ENCODE measurements at places on chromosomes 5 and 9. TPM values are rescaled to one million over a fixed set of nuclear protein-coding genes. Genes with fewer than 3 reads are reported as not detected.

The SLC6A3 gene
- not detected for total RNA-seq

The CCNJL gene
- 8.6 TPM for total RNA-seq

The GDNF gene
- total RNA-seq: not detected

The CKMT2 gene
- total RNA-seq: not detected

The SVEP1 gene
- 38.1 TPM for total RNA-seq

The SLC2A8 gene
- 14.2 TPM for total RNA-seq

DNA sequence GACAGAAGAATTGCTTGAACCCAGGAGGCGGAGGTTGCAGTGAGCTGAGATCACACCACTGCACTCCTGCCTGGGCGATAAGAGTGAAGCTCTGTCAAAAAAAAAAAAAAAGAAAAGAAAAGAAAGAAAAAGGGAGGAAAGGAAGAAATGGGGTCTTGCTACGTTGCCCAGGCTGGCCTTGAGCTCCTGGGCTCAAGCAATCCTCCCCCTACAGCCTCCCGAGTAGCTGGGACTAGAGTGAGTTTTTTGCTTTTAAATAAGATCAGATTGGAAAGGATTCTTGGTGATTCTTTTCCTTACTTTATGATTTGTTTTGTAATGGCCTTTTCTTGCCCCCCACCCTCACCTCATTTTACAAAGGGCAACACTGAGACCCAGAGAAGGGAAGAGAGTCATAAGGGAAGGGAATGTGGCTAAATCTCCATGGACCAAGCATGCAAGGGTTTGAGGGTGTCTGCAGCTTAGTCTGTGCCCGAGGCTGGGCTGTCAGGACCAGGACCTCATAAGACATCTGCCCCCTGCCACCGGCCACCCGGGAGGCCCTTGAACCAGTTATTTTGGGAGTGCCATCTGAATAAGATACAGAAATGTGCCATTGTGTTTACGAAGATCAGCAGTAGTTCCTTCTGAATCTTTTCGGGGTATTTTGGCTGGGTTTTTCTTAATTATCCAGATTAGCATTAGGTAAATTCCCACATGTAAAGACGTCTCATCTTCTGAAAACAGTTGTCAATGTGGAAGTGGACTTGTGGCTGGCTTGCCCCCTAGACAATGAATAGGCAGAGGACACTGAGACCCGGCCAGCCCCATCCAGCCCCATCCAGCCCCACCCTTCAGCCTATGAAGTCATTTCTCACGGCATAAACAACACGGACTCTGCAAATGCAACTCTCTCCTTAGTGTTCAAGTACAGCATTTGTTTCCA lies 44.5 kb upstream of the GRHPR start:
- DNase-seq: no peak

DNA sequence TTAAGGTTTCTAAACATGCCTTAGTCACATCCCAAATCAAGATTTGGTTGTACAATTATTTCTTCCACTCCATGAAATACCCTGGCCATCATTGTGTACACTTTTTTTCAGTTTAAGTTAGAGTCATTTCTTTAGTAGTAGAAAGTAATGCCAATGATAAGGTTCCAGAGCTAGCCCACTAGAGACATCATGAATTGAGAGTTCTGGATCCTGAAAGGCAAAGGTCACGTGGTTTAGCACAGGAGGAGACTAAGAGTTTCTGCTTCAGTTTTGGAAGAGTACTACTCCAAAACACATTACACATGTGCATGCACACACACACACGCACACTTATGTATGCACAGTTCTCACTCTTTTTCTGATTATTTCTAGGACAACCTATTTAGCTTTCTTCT lies 4.8 kb upstream of the SREK1 start:
- no peak for DNase-seq

GRCh38 chr5:176407456-176408251 lies 8.7 kb downstream of the CLTB start:
- no peak for DNase-seq

DNA sequence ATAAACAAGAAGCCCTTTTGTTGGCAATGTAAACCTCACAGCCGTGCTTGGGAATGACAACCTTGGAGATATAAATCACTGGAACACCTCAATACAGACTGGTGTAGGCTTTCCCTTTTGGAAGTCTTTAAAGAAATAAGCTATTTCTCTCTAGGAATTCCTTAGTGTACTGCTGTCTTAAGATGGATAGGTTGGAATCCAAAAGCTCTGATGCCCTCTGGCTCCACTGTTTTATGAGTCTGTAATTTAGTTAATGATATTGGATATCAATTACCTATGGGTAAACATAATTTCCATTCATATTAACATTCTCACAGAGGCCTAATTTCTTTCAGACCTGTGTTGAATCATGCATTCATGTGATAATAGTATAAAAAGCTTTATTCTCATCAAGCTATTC lies 435.9 kb upstream of the MPDZ start:
- DNase-seq: no peak

DNA sequence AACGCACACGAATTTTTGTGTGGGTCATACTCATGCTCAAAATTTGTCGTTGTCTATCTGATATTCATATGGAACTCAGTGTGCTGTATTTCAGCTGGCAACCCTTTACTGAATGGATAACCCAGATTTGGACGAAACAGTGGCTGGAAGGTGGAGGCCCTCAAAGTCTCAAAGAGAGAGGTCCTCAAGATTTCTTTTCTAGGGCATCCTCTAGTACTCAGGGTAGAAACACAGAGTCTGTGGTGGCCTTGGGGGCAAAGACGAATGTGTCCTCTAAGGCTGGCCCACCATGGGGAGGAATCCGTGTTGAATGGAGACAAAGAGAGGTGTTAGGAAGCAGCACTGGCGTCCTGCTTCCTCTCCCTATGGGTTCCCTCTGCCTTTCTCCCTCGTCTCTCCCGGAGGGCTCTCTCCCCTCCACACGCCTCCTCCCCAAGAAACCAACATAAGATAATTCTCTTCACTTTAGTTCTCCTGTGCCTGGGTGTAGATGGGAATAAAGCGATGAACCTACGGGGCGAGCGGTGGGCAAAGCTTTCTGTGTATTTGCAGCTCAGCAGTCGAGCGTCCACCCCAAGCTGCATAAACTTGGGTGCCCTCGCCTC lies 333.7 kb downstream of the CWC27 start:
- no peak for DNase-seq

DNA sequence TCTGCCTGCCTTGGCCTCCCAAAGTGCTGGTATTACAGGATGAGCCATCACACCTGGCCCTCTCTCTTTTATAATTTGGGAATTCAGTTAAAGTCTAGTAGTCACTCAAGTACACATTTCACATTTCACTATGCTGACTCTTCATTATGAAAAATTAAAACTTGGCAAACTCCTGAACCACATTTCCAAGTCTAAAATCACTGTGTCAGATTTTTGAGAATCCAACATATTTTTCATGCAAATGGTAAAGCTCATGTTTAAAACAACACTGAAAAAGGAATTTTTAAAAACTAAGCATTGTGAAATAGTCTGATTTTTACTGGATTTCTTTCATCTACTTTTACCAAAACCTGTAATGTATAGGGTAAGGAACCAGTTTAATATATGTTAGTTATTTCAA lies 92.3 kb downstream of the SVEP1 start:
- no peak for DNase-seq

All from MG63 (cell line).